ENCODE measurements at places on chromosomes 1 and 21.

GRCh38 chr1:168088511-168089325 is 48.0 kb downstream of the GPR161 start:
- DNase-seq, result peak; percentile 77

- DNase-seq, result peak; percentile 88
Measured at GRCh38 chr1:66253330-66253921, 280.5 kb upstream of the SGIP1 start.

- peak; percentile 34 for DNase-seq
Measured at GRCh38 chr1:171488190-171488929, 3.0 kb downstream of the PRRC2C start.

DNA sequence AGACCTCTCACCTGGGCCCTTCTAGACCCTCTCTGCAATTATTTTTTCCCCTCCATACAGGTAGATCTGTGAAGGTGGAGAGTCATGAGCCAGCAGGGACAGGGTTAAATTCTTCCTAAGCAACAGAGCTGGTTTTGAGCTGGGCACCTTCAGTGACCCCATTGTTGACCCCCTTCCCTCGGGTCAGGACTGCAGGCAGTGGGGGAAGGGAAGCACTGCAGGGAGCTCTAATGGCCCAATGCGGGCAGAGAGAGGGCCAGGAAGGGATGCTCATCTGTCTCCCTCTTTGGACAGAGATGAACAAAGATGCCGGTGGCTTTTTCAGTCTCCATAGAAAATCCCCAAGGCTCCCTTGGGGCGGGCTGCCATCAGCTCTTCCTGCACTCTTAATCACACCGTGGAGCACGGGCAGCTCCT is 21.4 kb downstream of the SOX13 start:
- DNase-seq, result no peak

DNA sequence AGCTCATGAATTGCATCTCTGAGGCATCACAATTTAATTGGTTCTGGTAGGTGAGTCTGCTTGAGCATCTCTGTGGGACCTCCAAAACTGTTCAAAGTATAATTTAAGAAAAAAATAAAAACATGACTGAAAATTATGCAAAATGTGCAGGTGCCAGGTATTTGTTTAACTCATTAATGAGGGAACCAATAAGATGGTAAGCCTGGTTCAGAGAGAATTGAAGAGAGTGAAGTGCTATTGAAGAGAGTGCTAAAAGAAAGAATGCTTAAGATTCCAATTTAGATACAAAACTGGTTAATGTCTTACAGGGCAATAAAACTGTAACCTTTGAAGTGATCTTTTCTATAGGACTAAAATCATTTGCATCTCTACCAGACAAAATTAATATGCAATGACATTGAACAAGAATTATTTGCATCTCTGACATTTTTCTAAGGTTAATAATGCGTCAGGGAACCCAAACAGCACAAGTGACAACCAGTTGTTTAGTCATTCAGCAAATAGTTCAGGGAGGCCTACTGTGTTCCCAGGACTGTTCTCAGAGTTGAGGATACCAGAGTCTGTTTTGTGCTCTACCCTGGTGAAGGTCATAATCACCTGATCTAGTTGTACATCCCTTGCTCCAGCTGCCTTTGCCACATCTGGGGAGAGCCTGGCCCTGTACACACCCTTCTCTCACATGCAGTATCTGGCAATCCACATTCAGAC is 183.5 kb downstream of the PATJ start:
- peak; percentile 37 for DNase-seq

- no peak for DNase-seq
Measured at GRCh38 chr1:56868761-56869160, 14.2 kb downstream of the C8A start.

DNA sequence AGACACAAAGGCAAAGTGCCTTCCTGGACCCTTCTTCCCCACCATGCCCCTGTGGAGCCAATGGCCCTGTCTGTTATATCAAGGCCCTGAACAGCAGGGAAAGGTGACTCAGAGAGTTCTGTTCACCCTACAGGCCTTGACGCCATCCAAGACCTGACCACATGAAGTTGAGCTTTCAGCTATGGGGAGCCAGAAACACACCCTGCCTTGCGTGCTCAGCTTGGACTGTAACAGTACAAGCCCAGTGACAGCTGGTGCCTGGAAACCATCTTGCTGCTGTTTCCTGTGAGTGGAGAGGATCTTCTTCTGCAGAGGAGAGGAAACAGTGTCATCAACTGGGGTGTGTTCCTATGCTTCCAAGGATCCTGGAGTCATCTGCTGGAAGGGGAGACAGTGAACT is 165.0 kb upstream of the IRF2BP2 start:
- DNase-seq, result no peak

GRCh38 chr21:44845418-44846223 is 27.8 kb upstream of the SUMO3 start:
- peak; percentile 66 for DNase-seq

DNA sequence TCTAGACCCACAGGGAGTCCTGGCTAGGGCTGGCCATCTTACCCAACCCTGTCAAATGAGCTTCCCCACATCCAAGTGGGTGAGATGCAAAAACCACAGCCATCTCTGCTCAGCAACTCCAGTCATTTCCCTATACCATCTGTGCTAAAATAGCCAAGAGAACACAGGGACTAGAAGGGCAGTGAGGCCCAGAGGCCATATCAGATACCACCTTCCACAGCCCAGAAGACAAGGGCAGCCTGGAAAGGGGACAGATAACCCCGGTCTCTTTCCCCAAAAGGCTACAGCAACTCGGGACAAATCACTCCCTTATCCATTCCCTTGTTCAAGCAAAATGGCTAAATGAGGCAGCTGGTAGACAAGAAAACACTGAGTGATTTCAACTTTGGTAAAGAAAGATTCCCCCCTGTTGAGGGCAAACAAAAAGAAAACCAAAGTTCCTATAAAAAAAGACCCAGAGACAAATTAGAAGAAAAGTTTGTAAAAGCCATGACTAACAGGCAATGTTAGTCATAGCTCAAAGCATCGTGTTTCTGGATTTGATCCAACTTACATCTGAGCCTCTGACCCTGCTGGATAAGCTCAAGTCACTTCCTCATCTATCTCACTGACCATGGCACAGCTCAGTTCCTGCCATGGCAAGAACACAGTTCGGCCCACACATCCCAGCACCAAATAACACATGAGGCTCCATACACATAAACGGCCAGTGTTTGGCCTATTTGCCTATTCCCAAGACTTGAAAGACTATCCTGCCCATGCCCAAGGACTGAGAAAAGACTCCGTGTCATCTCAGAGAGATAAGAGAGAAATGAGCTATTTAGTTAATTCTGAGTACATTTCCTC is 3.1 kb downstream of the LAMB3 start:
- DNase-seq, result peak; percentile 99

GRCh38 chr1:234495231-234495990 is 16.4 kb upstream of the TARBP1 start:
- peak; percentile 78 for DNase-seq

DNA sequence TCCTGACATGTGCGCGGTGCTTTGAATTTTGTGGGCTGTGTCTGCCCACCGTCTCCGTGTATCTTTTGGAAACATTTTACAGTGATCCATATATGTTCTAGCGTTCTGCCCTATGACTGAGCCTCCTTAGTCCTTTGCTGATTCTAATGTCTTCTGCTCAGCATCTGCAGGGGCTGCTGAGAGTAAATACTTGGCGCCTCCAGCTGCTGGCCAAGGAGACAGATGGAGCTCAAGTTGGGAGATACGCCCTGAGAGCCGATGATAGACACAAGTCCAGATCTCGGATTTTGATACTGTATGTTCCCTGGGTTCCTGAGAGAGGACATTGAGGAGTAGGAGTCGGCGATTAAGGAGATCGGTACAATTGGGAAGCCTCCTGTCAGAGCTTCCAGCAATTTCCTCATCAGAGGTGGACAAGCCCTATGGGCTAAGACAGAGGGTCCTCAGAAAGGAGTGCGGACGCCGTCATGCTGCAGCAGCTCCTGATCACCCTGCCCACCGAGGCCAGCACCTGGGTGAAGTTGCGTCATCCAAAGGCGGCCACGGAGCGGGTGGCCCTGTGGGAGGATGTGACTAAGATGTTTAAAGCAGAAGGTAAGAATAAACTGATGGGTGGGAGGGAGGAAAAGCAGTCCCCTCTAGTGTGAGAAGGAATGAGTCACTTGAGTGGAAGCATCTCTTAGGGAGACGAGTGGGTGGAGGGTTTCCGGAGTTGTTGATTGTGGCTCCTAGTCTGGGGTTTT is 390 bp downstream of the ZFP69B start:
- DNase-seq, result peak; percentile 54

DNA sequence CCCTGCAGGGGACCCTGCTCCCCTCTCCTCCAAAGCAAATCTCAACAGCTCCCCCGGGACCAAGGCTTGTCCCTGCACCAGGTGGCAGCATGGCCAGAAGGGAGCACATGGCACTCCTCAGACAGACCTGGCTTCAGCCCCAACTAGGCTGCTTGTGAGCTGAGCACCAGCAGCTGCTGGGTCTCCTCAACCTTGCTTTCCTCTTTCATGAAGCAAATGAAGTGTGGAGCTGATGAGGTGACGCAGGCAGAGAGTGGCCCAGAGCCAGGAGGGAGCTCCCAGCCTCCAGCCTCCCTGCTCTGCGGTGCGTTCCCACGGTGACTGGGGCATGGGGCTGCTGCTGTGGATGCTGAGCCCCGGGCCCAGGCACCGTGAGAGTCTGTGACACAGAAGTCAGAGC is 34.0 kb downstream of the MEGF6 start:
- no peak for DNase-seq

DNA sequence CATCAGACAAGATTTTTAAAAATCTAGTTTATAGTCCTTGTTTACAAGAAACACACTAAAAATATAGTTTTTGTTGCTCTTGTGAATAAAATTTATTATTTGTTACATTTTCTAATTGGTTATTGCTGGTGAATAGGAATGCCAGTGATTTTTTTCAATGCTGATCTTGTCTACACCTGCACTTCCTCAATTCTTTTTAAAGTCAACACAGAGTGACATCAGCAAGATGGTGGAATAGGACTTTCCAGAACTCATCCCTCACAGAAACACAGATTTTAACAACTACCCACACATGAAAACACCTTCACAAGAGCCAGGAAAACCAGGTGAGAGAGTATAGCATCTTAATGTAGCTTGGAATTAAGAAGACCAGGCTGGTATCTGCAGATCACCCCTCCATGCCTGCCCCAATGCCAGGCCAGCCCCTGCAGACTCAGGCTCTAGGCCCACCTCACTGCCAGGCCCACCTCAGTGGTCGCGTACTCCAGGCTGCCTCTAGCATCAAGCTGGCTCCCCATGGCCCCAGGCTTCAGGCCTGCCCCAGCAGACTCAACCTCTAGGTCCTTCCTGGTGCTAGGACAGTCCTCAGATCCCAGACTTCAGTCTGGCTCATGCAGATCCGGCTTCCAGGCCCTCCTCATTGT is 117.6 kb downstream of the WDR3 start:
- DNase-seq, result no peak

DNA sequence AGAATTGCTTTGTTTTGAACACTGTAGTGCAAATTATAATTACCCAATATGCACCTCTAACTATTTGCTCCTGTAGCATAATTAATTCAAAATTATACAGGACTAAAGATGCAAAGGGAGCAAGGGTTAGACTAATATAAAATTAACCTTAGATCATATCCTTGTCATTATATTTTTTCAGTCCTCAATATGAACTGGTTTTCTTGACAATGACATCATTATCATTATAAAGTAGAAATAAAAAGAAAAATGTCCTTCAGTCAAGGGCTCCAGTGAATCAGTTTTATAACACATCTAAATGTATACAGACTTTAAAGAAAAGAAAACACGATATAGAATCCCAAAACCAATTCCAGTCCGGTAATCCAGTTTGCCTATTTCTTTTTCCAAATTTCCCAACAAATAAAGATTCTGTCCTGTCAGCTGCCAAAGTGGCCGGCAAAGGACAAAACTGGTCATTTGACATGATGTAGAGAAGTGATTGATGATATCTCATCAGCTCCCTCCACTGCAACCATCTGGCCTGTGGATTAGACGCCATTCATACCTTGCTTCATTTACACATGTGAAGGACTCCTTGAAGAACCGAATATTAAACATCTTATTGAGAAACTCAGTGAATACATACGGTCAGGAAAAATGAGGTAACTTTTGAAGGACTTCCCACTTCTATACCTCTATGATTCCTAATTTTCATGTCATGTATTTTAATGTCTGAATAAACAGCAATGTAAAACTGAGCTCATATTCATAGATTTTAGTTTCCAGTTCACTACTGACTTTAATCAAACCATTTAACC is 15.5 kb downstream of the DPYD start:
- no peak for DNase-seq

DNA sequence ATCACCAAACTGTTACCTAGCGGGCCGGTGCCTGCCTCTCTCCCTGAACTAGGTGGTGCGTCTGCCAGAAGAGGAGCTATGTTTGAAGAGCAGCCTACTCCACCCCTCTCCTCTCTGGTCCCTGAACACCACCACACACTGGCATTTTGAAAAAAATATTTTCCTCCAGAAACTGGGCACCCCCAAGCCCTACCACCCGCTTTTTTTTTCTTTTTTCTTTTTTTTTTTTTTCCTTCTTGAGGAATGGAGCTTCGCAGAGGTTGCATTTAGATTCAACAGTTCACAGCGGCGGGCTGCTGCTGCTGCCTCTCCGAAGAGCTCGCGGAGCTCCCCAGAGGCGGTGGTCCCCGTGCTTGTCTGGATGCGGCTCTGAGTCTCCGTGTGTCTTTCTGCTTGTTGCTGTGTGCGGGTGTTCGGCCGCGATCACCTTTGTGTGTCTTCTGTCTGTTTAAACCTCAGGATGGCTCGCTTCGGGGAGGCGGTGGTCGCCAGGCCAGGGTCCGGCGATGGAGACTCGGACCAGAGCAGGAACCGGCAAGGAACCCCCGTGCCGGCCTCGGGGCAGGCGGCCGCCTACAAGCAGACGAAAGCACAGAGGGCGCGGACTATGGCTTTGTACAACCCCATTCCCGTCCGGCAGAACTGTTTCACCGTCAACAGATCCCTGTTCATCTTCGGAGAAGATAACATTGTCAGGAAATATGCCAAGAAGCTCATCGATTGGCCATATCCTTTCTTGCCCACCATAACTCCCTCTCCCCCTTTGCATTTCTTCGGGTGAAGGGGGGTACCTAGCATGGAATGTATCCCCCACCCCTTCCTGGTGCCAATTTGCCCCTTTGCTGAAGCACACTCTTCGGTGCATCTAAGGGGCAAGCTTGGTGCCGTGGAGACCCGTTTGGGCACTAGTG is at the start of gene CACNA1E:
TSS of gene CACNA1E (plus strand) at position 233 of the 911 bp plus-strand sequence. CDS start at position 461, 228 bp downstream.
- no peak for DNase-seq

DNA sequence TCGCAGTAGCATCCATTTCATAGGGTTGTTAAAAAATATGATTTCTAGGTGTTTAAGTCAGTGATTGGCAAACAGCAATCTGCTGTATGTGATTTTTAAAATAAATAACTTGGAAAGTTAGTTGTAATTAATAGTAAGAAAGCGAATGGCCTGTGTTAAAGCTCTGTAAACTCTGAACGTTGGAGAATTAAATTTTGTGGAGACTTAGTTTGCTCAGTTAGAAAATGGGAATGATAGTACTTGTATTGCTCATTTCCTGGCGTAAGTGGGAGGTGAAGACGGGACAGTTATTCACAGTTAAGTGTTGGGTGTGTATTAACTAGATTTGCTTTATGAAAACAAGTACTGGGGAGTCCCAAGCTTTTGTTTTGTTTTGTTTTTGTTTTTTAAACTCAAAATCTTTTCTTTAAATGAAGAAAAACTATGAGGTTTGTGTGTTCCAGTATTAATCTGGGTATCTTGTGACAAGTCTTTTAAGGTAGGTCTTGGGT is 995 bp downstream of the CACYBP start:
- DNase-seq, result no peak
